ENCODE measurements at places on chromosomes 7 and 10.

GRCh38 chr10:17811146-17811865 lies 2.2 kb downstream of the MRC1 start:
- DNase-seq: no peak

DNA sequence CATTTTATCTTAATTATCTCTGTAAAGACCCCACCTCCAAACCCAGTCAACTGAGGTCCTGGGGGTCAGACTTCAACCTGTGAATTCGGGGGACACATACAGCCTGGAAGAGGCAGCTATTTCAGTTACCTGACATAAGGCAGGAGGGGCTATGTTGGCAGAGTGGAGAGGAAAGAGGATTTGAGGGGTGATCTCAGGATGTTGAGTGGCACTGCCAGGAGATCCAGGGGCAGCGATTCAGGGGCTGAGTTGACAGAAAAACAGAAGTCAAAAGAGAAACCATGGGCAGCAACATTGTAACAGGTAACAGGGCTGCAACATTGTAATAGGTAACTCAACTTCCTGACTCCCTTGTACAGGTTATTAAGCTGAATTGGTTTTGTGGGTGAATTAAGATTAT lies 162.6 kb downstream of the ADARB2 start:
- no peak for DNase-seq

GRCh38 chr7:128830231-128831177 lies at the start of gene FLNC:
Gene FLNC (plus strand): TSS chr7:128830406. CDS start chr7:128830638, 232 bp downstream.
- no peak for DNase-seq

- no peak for DNase-seq
Observed at GRCh38 chr7:11576310-11576709, 255.7 kb downstream of the THSD7A start.

DNA sequence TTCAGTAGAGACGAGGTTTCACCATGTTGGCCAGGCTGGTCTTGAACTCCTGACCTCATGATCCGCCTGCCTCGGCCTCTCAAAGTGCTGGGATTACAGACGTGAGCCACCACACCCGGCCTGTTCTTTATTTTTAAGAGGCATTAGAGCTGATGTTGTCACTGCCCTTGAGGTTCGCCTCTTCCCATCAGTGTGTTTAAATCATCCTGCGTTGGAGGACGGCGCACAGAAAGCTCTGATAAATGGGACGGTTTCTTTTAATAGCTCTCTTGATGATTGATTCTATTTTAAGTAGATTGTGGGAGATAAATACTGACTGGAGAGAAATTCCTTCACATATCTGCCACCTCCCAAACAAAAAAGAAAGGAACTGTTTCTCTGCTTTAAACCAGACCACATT lies 29.0 kb downstream of the UPP1 start:
- DNase-seq: no peak

DNA sequence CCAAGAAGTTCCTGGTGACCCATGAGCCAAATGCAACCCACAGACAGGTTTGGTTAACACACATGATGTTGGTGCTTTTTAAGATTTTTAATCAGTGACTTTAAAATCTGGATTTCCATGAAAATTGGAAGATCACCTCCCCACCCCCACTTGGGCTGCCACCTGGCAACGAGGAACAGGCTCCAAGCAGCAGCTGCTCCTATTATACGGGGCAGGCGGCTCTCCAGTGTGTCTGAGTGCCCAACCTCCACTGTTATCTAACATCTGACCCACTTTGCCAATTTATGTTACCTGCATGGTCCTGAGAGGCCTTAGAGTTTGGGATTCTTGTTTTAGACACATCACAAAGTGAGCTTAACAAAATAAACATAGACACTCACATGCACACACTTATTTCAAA lies 56.4 kb downstream of the SGMS1 start:
- DNase-seq: no peak

DNA sequence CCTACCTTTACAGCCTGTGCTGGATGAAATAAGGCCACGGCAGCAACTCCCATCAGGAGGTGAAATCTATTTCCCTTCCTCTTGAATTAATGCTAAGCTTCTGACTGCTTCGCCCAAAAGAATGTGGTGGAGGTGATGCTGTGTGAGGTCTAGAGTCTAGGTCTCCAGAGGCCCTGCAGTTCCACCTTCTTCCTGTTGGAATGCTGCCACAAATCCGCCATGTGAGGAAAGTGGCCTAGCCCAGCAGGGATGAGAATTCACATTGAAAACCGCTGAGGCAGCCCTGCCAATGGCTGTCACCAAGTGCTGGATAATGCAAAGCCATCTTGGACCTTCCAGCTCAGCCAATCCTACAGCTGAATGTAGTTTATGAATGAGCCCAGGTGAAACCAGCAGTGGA lies 28.0 kb downstream of the RHOBTB1 start:
- DNase-seq: no peak

GRCh38 chr7:157278791-157279724 lies 57.7 kb upstream of the DNAJB6 start:
- no peak for DNase-seq

GRCh38 chr10:73762915-73763314 lies 18.7 kb downstream of the SEC24C start:
- no peak for DNase-seq

DNA sequence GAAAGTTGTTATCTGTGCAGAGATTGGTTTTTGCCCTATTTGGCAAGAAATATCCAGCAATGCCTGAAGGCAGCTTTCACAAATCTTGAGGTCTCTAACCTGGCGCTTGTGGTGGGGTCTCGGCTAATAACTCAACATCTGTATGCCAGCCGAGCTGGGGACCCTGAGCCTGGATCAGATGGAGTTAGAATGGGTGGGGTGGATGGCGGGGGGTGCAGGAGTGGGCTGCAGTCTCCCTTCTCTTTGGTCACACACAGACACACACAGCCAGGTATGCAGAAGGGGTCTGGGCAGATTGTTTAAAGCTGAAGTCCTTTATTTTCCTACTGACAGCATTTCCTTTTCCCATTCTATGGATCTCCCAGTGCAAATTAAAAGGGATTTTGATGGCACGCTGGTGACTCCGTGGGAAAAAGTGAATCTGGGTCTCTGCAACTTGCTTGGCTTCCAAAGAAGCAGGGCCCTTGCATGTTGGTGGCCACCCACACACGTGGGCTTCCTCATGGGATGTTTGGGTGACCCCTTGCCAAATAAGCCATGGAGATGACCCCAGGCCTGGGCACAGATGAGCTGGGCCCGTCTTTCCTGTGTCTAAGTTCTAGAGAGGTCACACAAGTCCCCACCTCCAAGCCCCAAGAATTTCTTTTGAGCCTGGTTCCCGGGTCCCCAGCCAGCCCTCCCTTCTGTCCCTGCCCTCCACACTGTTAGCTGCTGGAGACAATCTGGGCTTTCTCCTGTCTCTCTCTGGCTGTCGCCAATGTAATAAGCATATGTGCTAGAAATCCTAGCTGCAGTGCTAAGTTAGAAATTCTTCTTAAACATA lies 39.9 kb upstream of the EMX2 start:
- DNase-seq: no peak

GRCh38 chr10:75137533-75138438 lies 26.3 kb downstream of the SAMD8 start:
- DNase-seq: peak; percentile 33

DNA sequence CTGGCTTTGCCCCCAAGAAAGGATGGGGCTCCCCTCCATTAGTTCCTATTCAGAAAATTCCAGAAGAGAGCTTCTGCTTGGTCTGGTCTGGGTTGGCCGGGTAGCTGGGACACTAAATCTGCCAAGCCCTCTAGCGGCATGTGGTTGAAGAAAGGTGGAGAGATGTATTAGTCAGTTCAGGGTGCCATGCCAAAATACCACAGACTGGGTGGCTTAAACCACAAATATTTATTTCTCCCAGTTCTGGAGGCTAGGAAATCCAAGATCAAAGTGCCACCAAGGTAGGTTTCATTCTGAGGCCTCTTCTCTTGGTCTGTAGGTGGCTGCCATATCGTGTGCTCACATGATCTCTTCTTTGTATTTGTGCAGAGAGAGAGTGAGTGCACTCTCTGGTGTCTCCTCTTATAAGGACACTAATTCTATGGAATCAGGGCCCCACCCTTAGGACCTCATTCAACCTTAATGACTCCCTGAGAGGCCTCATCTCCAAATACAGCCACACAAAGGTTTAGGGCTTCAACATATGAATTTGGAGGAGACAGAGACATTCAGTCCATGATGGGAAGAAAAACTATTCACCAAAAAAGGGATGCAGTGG lies 38.7 kb upstream of the MTPAP start:
- no peak for DNase-seq

GRCh38 chr7:45007571-45008328 lies 7.7 kb downstream of the CCM2 start:
- no peak for DNase-seq

All from hematopoietic multipotent progenitor cell treated with erythropoietin and hydrocortisone succinate and interleukin-3 and kit ligand, for 17 days (in vitro differentiated cells).